ENCODE measurements at places on chromosomes 16 and 17. TPM values are rescaled to one million over a fixed set of nuclear protein-coding genes. Genes with fewer than 3 reads are reported as not detected.
A peak's percentile ranks its signal among the peaks of the same experiment; 100 is the strongest.

DNA sequence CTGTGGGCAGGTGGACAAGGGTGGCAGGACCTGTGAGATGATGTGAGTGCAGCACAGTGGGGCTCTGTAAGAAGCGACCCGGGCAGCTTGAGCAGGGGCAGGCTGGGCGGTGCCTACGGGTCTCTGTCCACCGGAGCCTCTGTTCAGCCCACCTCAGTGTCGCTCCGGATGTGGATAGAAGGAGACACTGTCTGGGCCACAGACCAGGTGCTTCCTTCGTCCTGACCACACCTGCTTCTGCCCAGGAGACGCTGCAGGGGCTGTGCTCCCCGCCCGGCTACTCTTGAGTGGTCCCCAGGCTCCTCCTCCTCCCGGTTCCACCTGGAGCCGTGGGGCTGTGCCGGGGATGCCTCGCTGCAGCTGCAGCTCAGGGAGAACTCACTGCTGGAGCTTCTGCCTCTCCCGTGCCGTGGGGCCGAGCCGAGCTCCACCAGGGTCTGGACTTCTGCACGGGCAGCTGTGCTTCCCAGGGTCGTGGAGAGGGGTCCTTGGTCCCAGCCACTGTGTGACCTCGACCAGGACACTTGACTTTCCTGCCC, 21.5 kb downstream of the METRNL start:
- H3K4me1 ChIP-seq = peaks cover 3% of the 10 kb centered on the region
- no peak overlapping the region for H3K27ac ChIP-seq
- no peak for DNase-seq
- peaks cover 10% of the 10 kb centered on the region for H3K27me3 ChIP-seq

- peaks cover 15% of the 10 kb centered on the region for H3K36me3 ChIP-seq
- peak; percentile 29 for DNase-seq
- no peak overlapping the region for H3K4me3 ChIP-seq
- no peak overlapping the region for H3K27ac ChIP-seq
These were observed 23.7 kb downstream of the SLC43A2 start for GRCh38 chr17:1604831-1605528.

- DNase-seq = peak; percentile 33
- peaks cover 12% of the 10 kb centered on the region for H3K4me1 ChIP-seq
- H3K27me3 ChIP-seq = peaks cover 11% of the 10 kb centered on the region
- no peaks in the 10 kb centered on the region for H3K36me3 ChIP-seq
- no peak overlapping the region for H3K27ac ChIP-seq
These were observed 3.9 kb downstream of the HS3ST3A1 start for GRCh38 chr17:13597723-13598347.

GRCh38 chr16:47359478-47359877, 101.4 kb downstream of the ITFG1 start:
- DNase-seq = no peak
- no peaks in the 10 kb centered on the region for H3K27me3 ChIP-seq
- H3K27ac ChIP-seq = no peak overlapping the region

DNA sequence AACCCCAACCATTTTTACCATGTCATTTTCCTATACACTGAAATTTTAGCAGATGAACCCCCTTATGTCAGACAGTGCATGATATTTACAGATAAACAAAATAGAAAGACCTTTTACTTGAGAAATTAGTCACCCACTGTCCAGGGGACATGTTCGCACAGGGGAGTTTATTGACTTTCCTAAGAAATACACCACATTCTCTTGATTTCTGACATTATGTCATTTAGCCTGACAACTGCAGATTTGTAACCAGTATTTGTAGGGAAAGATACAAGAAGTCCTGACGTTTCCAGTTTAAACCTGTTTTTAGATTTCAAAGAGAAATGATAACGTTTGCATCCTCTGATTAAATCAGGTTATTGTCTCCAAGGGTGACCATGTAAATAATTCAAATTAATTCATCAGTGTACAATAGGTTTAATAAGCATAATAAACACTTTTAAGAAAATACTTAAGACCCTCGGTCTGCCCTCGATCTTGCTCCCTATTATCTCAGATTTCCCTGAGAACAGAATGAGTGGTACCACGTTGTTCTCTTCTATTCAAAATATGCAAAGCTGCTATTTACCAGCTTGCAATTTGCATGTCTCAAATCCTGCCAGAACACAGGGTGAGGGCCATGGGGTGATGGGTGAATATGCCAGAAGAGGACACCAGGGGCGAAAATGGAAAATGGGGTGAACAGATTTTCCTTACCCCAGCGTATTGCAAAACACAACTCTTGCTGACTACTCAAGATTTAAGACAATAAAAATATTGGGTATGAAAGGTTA, 2.1 kb upstream of the LYRM9 start:
- peak overlapping the region; percentile 59 for H3K4me3 ChIP-seq
- H3K36me3 ChIP-seq = no peaks in the 10 kb centered on the region
- DNase-seq = no peak
- peak overlapping the region; percentile 88 for H3K27ac ChIP-seq
- H3K4me1 ChIP-seq = peaks cover 23% of the 10 kb centered on the region
- peaks cover 5% of the 10 kb centered on the region for H3K27me3 ChIP-seq

DNA sequence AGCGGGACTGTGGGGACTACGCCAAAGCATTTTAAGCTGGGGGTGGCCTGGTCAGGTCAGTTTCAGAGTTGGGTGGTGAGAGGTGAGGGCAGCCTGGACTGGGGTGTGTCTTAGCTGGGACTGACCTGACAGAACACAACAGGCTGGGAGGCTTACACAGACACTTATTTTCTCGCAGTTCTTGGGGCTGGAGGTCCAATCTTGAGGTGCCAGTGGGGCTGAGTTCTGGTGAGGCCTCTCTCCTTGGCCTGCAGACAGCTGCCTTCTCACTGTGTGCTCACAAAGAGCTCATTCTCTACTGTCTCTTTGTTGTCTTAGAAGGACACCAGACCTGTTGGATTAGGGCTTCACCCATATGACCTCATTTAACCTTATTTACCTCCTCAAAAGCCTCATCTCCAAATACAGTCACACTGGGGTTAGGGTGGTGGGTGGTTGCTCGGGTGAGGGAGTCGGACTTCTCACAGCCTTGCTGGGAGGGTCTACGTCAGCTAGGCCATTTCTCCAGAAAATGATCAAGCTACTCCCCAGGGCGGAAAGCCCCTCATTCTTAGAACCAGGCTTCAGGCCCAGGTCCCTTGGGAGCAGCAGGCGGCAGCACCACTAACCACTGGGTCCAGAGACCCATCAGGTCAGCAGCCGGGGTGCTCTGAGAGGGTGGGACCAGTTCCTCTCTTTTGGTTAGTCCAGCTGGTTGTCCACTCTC, 149.3 kb downstream of the RAB11FIP4 start:
- H3K36me3 ChIP-seq = peaks cover 7% of the 10 kb centered on the region
- H3K27me3 ChIP-seq = peaks cover 21% of the 10 kb centered on the region
- DNase-seq = no peak

Gene RASD1
- 140 TPM for total RNA-seq

GRCh38 chr17:45380046-45380765, 52.5 kb downstream of the ARHGAP27 start:
- no peak overlapping the region for H3K4me3 ChIP-seq
- no peak overlapping the region for H3K27ac ChIP-seq
- no peak for DNase-seq
- H3K27me3 ChIP-seq = peaks cover 8% of the 10 kb centered on the region

Gene ASGR1
- total RNA-seq = 29.0 TPM

DNA sequence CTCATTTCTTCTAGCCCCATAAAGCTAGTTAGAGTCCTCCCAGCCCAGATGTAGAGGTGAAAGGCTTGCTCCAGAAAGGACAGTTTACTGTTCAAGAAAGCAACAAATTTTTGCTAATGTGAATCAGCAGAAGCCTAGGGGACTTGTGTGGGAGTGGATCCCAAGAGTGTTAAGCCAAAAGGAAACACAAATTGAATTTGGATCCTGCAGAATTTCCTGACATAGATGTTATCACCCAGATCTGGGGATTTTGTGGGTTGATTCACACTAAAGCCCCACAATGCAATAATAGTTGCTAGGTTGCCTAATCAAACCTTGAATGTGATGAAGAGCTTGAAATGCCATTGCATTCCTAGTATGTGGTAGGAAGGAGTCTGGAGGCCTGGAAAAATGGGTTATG, 135.2 kb upstream of the HS3ST3A1 start:
- no peak overlapping the region for H3K27ac ChIP-seq
- DNase-seq = no peak
- H3K36me3 ChIP-seq = peaks cover 10% of the 10 kb centered on the region
- H3K4me1 ChIP-seq = no peaks in the 10 kb centered on the region
- H3K4me3 ChIP-seq = no peak overlapping the region

Gene C17orf113
- total RNA-seq = 2.4 TPM

GRCh38 chr16:9102379-9102778, 10.9 kb downstream of the HAPSTR1 start:
- no peaks in the 10 kb centered on the region for H3K36me3 ChIP-seq
- no peak overlapping the region for H3K4me3 ChIP-seq
- no peak for DNase-seq
- H3K27ac ChIP-seq = no peak overlapping the region
- H3K27me3 ChIP-seq = peaks cover 2% of the 10 kb centered on the region
- H3K4me1 ChIP-seq = peaks cover 42% of the 10 kb centered on the region

Data from glutamatergic neuron (in vitro differentiated cells).